ENCODE measurements at places on chromosomes 13 and 19. TPM values are rescaled to one million over a fixed set of nuclear protein-coding genes. Genes with fewer than 3 reads are reported as not detected.
A peak's percentile ranks its signal among the peaks of the same experiment; 100 is the strongest.

GRCh38 chr19:1356508-1356865, 27.2 kb upstream of the NDUFS7 start:
- DNase-seq = peak; percentile 57
- H3K4me3 ChIP-seq = no peak overlapping the region
- H3K27ac ChIP-seq = peak overlapping the region; percentile 9
- H3K27me3 ChIP-seq = no peaks in the 10 kb centered on the region

DNA sequence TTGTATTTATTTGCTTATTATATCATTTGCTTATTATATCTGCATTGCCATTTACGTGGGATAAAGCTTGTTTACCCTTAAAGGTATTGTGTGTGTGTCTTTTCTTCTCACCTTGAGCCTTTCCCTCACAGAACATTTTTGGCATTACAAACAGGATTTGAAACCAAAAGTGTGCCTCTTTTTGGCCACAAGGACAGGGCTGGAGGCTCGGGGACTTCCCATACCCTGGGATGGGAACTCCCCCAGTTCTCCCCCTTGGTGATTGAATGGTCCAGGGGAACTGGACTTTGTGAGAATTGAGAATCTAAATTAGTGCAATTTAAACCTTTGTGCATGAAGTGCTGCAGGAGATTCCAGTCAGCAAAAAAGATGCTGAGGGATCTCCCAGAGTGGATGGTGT, 2.4 kb upstream of the ZNF506 start:
- H3K36me3 ChIP-seq = no peaks in the 10 kb centered on the region
- no peaks in the 10 kb centered on the region for H3K27me3 ChIP-seq
- H3K4me3 ChIP-seq = no peak overlapping the region
- no peak overlapping the region for H3K27ac ChIP-seq
- no peak for DNase-seq

- H3K27ac ChIP-seq = no peak overlapping the region
- no peak overlapping the region for H3K4me3 ChIP-seq
- DNase-seq = peak; percentile 77
- H3K4me1 ChIP-seq = peaks cover 10% of the 10 kb centered on the region
- no peaks in the 10 kb centered on the region for H3K36me3 ChIP-seq
Observed at GRCh38 chr13:30577401-30577852, 40.3 kb upstream of the USPL1 start.

GRCh38 chr19:6694147-6694815, 24.3 kb upstream of the TNFSF14 start:
- no peaks in the 10 kb centered on the region for H3K27me3 ChIP-seq
- H3K36me3 ChIP-seq = no peaks in the 10 kb centered on the region
- H3K4me1 ChIP-seq = no peaks in the 10 kb centered on the region
- H3K4me3 ChIP-seq = no peak overlapping the region
- H3K27ac ChIP-seq = no peak overlapping the region
- no peak for DNase-seq

GRCh38 chr13:103976371-103976770, 910.2 kb upstream of the SLC10A2 start:
- DNase-seq = no peak
- H3K36me3 ChIP-seq = no peaks in the 10 kb centered on the region
- H3K4me1 ChIP-seq = no peaks in the 10 kb centered on the region
- no peak overlapping the region for H3K27ac ChIP-seq
- H3K27me3 ChIP-seq = no peaks in the 10 kb centered on the region
- H3K4me3 ChIP-seq = no peak overlapping the region

- H3K27ac ChIP-seq = no peak overlapping the region
- no peaks in the 10 kb centered on the region for H3K36me3 ChIP-seq
- H3K4me1 ChIP-seq = peaks cover 8% of the 10 kb centered on the region
Observed at GRCh38 chr19:44109458-44109857, 3.7 kb upstream of the ZNF225 start.

DNA sequence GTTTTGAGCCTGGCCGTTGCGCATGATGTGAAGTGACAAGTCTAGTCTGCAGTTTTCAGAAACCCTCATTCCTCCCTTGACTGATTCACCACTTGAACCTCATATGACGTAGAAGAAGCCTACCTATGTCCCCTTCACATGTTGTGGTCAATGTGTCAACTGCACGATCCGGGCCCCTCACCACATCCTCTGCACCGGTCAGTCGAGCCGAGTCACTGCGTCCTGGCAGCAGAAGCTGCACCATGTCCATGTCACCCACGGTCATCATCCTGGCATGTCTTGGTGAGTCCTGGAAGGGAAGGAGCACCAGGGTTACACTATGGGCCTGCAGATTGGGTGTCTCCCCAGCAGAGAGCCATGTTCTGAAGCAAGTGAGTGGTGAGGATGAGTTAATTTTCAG, at the start of gene KIR2DL4:
TSS of gene KIR2DL4 (plus strand) at position 201 of the 400 bp plus-strand sequence. CDS start at position 243, 42 bp downstream.
- H3K27ac ChIP-seq = no peak within 1 kb of the TSS
- no peak within 1 kb of the TSS for H3K4me3 ChIP-seq
- no peak for DNase-seq
- no peaks in the 10 kb centered on the region for H3K27me3 ChIP-seq

GRCh38 chr19:43674596-43674995, 4.6 kb upstream of the PLAUR start:
- no peaks in the 10 kb centered on the region for H3K36me3 ChIP-seq
- DNase-seq = peak; percentile 28
- no peaks in the 10 kb centered on the region for H3K27me3 ChIP-seq
- no peak overlapping the region for H3K27ac ChIP-seq
- peaks cover 5% of the 10 kb centered on the region for H3K4me1 ChIP-seq
- H3K4me3 ChIP-seq = no peak overlapping the region

DNA sequence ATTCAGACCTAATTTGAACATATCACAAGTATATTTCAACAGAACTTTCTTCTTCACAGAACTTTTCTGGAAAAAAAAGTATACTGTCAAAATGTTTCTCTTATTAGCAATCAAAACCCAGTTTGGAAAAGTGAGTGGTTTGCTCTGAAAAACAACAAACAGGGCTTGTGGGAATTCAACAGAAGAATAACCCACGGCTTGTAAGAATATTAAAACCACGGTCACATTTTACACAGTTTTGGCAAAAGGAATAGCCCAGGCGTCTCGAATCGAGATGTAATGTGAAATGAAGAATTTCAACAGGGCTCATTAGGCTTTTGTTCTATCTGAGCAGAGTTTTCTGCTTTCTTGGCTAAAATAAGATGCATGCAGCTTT, 70.7 kb downstream of the COL4A2 start:
- H3K36me3 ChIP-seq = no peaks in the 10 kb centered on the region
- H3K27ac ChIP-seq = peak overlapping the region; percentile 47
- H3K27me3 ChIP-seq = no peaks in the 10 kb centered on the region
- H3K4me3 ChIP-seq = no peak overlapping the region
- no peak for DNase-seq
- H3K4me1 ChIP-seq = peaks cover 5% of the 10 kb centered on the region

Gene PSPN
- 1.7 TPM for total RNA-seq

Gene NKG7
- total RNA-seq = 2.8 TPM

Gene ZNF541
- total RNA-seq = 0.18 TPM

Gene MEIOSIN
- total RNA-seq = not detected

Measured in adrenal gland (tissue), 19 donors.